ENCODE measurements at places on chromosomes 1 and 21.

DNA sequence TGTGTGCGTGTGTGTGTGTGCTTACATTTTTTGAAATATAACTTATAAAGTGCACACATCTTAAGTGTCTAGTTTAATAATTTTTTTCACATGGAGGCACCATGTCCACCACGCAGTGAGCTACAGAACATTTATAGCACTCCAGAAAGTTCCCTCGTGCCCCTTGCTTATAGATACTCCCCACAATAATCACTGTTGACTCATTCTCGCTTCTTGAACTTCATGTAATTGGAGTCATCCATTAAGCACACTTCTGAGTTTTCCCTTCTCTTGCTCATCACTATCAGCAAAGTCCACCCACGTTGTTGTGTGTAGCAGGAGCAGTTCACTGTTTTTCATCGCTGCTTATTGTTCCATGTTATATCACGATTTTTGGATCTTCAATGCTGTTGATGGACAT, 78.4 kb upstream of the DISP3 start:
- DNase-seq: no peak

DNA sequence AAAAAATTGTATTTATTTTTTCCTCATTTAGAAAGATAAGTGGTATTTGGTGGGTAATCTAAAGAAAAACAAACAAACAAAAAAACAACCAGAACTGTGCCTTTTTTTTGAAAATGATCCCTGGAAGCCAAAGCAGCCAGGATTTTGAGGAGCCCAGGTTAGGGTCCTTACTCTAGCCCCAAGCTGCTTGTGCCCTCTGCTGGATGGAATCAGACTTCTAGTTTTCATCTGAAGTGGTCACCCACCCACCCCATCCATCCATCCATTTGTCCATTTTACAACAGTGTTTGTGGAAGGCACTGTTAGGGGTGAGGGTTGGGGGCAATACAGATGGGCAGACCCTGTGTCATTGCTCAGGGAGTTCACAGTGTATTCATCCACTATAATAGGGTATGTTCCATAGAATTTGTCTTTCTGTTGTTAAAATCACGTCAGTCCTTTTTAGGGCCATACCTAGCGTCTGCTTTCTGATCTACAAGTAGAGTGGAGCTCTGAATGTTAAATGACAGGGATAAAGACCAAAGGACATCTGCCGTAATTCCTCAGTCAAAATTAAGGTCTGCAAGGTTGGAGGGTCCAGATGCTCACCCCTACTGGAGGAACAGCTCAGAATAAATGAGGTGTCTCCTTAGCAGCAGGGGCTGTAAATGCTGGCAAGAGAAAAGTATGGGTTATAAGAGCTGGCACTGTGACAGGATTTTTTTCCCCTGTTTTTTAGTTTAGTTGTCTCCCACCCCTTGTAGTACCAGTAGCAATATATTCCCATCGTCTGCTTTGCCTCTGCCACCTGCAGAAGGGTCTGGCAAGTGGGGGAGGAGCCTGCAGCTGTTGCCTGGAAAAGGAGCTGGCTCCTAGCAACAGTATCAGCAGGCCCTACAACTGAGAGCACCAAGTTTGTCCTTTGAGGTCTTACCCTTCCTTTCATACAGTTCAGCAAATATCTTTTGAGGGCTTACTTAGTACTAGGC, 3.2 kb downstream of the LRRC42 start:
- peak; percentile 59 for DNase-seq

DNA sequence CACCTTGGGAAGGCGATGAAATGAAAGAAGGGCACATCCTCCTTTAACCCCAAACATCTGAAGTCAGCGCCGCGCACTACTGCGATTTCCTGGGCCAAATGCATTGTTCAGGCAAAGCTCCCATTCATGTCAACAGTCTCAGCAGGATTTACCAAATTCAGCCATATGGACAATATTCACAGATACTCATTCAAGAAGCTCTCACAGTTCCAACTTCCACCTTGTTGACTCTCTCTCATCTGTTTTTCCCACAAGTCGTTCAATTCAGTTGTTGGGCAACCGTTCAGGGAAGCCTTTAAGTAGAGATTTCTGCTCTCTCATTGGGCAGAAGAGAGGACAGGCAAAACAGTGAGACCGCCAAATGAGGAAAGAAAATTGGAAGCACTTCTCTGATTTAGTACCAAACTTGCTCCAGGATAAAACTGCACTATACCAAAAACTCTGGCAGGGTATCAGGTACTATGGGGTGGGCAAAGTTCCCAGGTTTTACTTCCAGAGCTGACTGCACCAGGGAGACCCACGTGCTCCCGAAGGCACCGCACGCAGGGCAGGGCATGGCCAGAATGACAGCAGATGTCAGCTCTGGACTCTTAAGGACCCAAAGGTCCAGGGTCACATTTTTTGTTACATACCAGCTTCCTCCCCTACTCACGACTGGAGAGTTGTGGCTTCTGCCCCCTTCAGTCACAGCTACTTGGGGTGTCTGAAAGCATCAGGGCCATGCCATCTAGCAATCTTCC, 668.8 kb downstream of the KIF26B start:
- DNase-seq: no peak

GRCh38 chr1:81800695-81801650, at the start of gene ADGRL2:
Gene ADGRL2, plus strand, starts transcription at chr1:81800934. Its CDS starts 36,051 bp downstream, at chr1:81836985.
- no peak for DNase-seq

- no peak for DNase-seq
These were observed 11.2 kb upstream of the SLC35E2B start for GRCh38 chr1:1703796-1704195.

DNA sequence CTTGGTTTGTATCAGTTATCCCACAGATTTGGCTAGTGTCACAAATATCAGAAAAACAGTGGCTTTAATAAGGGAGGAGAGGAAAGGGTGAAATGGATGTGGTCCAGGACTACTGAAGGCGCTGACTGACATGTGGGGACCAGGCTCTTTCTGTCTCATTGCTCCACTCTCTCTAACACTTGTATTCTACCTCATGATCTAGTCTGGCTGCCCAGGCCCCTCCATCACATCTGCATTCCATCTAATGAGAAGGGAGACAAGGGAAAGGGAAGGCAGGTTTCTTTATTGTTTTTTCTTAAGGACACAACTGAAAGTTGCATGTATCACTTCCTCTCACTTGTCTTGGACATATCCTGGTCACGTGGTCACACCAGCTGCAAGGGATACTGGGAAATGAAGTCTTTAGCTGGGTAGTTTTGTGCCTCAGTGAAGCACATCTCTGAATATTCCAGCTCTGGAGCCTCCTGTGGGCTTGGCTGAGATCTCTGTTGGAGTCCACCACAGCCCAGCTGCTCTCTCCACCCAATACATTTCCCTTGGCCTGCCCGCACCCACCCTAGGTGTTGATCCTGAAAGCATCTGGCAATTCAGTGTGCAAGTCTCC, 42.0 kb upstream of the PADI2 start:
- DNase-seq: peak; percentile 52

DNA sequence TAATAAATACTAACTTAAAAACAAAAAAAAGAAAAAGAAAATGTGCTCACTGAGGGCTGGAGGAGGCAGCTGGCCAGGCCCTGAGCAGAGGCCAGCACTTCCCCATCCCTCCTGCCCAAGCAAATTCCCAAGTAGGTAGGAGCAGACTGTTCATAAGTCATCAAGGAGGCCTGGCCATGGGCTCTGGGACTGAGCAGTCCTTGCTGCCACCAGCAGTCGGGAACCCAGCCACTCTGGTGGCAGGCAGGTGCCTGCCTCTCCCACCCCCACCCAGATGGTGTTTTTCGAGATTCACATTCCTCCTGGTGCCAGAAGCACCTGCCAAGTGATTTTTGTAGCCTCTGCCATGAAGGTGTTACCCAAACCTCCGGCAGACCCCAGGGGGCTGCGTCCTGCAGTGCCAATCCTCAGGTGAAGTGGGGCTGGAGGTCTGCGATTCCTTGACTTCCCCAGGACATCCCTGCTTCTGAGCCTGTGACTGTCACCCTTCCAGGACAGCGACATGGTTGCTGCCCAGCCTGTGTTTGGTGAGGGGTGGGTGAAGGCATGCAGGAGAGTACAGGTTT, 204.2 kb upstream of the TMEM51 start:
- no peak for DNase-seq

- DNase-seq: no peak
These were observed 8.2 kb upstream of the FNDC7 start for GRCh38 chr1:108704496-108704895.

GRCh38 chr1:81435175-81435574, 365.6 kb upstream of the ADGRL2 start:
- DNase-seq: peak; percentile 59

GRCh38 chr1:147611586-147611985, 58.7 kb downstream of the ACP6 start:
- DNase-seq: no peak

DNA sequence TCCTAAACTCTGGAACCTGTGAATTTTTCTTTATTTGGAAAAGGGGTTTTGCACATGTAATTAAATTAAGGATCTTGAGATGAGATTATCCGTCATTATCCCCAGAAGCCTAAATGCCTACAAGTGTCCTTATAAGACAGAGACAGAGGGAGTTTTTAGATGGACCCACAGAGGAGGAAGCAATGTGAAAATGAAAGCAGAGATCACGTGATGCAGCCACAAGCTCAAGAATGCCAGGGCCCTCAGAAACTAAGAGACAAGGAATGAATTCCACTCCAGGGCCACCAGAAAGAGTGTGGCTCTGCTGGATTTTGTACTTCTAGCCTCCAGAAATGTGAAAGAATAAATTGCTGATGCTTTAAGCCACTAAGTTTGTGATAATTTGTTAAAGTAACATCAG, 183.6 kb upstream of the UBE2U start:
- DNase-seq: peak; percentile 38

DNA sequence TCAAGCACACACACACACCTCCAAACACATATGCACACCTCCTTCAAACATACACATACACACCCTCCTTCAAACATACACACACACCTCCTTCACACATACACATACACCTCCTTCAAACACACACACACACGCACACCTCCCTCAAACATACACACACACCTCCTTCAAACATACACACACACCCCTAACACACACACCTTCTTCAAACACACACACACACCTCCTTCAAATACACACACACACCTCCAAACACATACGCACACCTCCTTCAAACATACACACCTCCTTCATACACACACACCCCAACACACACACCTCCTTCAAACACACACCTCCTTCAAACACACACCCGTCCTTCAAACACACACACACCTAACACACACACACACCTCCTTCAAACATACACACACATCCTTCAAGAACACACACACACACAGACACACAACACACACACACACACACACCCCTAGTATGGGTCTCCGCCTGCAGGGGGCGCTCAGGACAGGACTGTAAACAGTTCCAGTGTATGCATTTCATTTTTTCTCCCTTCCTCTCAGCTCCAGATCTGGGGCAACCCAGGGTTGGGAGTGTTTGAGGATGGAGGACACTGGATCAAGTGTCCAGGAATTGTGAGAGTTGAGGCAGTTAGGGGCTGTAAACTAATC, 12.1 kb downstream of the LGR6 start:
- DNase-seq: peak; percentile 33

DNA sequence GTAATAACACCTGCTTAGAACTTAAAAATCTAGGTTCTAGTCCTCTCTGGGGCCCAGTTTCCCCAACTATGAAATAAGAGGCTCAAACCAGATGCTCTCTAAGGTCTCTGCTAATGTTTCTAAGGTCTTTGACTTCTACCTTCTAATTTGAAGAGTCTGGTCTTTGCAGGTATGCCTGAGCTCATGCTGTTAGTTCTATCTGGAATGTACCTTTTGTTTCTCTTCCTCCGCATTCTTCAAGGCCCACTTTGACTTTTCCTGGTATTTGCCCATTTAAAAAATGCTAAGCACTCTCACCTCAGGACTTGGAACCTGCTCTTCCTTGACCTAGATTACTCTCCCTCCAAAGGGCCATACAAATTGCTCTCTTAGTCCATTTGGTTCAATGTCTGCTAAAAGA, 13.5 kb downstream of the SLC35D1 start:
- DNase-seq: no peak

- no peak for DNase-seq
These were observed 97.6 kb downstream of the VAV3 start for GRCh38 chr1:107867422-107867821.

Measured in suppressor macrophage treated with lipopolysaccharide for 4 hours (primary cell).